ENCODE measurements at places on chromosomes 7 and 10.

- DNase-seq: no peak
These were observed 356 bp downstream of the ADCYAP1R1 start for GRCh38 chr7:31052487-31052840.

DNA sequence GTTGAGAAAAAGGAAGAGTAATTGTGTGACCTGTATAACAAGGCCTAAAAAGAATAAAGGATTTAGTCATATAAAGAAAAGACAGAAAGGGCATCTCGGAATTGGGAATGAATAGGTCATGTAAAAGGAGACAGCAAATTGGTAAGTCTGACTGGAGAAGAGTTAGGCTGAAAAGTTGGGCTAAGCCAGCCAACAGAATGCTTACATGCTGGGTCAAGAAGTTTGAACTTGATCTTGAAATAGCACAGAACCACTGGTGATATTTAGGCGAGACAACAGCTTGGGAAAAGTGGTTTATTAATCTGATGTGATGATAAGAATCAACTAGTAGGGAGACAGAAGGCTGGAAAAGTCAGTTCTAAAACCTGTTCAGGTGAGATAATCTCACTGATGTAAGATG, 4.8 kb downstream of the IDE start:
- no peak for DNase-seq

GRCh38 chr10:119341459-119342301, 134.3 kb downstream of the GRK5 start:
- peak; percentile 25 for DNase-seq

- no peak for DNase-seq
These were observed 211.1 kb upstream of the IGFBP3 start for GRCh38 chr7:46131916-46132795.

DNA sequence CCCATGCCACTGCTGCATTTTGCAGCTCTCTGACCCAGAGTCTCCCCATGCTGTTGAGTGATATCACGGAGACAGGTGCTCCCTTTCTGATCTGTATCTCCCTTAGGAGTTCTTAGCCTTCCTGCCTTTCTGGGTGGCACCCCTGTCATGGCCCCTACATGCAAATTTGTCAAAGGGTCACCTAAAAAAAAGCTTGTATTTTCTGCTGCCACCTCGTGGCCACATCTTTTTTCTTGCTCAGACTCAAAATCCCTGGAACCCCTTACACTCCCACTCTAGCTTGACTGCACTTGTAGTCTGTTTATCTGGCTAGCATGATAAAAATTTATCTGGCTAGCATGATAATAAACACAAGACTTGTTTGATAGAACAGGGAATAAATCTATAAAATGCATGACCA, 809.1 kb downstream of the SORCS1 start:
- no peak for DNase-seq

GRCh38 chr10:509361-510102, 179.9 kb downstream of the DIP2C start:
- no peak for DNase-seq

- DNase-seq: no peak
These were observed 107.0 kb upstream of the PARD3 start for GRCh38 chr10:34922138-34922537.

- DNase-seq: no peak
These were observed 95.5 kb upstream of the MGMT start for GRCh38 chr10:129371541-129371940.

- no peak for DNase-seq
These were observed 1080.9 kb upstream of the C7orf33 start for GRCh38 chr7:147509541-147510200.

DNA sequence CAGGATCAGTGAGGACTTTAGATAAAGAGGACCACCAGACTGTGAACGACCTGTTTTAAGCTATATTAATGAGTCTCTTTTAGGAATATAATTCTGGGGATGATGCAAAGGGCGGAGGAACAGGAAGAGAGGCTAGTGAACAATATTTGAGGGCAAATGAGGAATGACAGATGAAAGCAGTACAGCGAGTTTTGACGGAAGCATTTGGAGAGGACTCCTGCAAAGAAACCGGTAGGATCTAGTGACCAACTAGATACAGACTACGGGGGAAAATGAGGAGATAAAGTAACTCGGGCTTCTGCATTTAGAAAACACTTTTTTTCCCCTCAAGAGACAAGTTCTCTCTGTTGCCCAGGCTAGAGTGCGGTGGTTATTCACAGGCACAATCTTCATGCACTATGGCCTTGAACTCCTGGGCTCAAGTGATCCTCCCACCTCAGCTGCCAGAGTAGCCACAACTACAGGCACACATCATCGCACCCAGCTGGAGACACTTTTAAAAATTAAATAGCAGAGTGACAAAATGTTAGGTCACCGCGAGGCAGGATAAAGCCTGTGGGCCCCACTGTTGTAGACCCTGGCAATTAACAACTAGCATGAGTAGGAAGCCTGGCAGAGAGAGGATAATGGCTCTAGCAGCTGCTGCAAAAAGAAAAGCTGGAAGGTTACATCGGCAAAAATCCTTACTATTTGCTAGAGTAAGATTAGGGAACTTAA, 143.2 kb downstream of the SRPK2 start:
- no peak for DNase-seq

- no peak for DNase-seq
These were observed 4.0 kb upstream of the ARMS2 start for GRCh38 chr10:122450353-122450990.

DNA sequence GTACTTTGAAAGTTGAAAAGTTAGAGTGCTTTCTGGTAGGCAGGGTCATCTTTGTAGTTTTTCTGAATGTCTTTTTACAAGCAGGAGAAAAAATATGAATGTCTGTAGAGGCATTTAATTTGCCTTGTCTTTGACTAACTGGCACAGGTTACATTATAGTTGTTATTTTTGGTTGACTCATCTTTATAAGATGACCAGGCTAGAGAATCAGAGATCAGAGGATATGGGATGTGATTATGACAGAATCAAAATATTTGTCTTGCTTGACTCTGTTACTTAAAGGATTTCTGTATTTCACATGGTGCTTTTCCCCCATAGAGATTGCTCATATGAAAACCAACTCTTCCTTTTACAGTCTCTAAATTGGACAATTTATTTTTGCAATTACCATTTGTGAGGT, 2.4 kb downstream of the ZMYND11 start:
- peak; percentile 45 for DNase-seq

DNA sequence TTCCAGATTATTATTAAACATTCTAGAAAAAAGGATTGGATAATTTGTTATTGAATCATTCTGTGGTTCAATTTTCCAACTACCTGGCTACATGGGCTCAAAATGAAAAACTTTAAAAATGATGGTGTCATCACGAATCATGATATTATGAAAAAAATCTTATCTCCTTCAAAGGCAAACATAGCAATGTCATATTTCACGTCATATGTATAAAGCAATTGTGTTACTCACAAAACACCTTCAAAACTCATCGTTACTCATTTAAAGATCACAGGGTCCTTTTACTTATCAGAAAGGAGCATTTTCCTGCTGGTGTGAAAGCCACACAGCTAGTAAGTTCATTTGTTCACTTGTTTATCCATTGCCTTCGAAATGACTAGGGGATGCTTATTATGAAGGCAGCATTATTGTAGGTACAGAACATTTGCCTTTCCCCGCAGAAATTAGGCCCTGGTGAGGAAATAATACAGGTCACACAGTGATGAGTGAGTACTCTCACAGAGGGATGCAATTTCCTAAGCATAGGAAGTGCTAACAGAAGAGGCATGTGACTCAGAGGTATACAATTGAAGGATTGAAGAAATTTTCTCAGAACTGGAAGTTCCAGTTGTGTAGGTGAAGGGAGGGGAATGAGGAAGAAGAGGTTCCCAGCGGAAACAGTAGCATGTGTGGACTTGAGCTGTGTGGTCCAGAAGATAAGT, 478.7 kb downstream of the INHBA start:
- peak; percentile 17 for DNase-seq

DNA sequence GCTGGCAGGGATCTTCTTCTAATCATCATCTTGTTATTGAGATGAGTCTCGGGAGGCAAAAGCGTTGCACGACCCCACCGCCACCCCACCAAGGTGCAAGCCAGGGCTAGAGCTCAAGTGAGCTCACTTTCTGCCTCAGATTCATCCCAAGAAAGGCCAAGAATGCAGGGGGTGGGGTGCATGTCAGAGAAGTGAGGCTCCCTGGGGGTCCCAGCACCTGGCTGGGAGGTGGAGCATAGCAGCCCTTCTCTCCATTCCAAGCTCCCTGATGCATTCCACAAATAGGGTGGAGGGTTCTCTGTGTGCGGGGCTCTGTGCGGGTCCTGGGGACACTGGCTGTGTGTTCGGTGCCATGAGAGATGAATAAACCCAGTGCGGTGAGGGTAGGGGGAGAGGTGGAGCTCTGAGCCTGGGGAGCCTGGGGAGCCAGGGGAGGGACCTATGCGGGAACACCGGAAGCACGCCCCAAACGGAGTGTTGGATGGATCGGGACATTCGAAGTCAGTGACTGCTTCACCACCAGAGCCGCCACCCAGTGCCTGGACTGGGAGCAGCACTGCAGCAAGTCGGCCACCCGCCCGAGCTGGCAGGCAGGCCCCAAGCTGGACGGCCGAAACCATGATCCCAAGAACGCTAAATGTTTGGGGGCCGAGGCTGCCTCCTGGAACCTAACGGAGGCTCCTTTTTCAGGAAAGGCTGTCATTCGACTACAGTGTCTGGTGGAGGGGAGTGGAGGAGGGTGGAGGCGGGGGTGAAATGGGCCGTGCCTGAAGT, 17.9 kb upstream of the HMX3 start:
- no peak for DNase-seq

- DNase-seq: no peak
These were observed 30.7 kb downstream of the FGFR2 start for GRCh38 chr10:121567569-121567968.

DNA sequence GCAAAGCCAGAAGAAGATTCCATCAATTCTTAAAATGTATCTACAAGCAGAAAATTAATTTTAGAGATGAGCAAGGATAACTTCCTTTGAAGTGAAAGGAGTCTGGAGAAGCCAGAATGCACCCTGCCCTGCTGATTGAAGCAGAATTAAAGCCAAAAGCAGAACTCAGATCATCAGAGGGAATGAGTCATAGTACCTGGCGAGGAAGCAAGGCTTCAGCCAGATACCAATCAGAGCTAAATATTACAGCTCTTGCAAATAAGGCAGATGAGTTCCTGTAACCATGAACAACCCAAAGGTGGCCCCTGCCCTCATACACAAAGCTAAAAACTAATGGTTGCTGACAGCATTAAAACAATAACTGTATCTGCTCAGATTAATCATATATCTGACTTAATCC, 10.4 kb downstream of the HTR7 start:
- DNase-seq: peak; percentile 53

DNA sequence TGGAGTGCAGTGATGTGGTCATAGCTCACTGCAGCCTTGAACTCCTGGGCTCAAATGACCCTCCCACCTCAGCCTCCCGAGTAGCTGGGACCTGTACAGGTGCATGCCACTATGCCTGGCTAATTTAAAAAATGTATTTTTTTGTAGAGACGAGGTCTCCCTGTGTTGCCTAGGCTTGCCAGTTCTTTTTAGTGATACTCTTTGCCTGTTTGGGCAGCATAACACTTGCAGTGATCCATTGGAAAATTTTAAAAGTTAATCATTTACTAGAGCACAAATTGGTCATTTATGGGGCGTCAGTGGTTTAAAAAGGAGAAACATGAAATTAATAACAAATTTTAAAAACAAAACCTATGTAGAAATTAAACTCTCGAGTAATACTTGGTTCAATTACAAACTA, 78.3 kb downstream of the DYNC2I1 start:
- DNase-seq: no peak

DNA sequence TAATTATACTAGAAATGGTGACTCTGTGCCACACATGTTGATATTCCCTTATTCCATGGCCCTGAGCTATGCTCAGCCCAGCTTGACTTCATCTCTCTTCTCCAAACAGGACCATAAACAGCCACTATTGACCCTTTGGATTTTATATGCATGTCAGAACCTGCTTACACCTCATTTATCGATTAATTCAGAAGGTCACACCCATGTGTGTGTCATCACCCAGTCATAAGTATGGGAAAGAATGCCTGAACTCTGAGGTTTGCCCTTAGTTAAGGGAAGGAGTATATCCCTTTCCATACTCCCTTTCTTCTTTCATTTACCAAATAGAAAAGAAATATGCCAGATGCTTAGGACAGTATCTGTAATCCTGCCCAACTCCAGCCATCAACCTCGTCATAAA, 602.3 kb downstream of the SORCS3 start:
- DNase-seq: no peak

DNA sequence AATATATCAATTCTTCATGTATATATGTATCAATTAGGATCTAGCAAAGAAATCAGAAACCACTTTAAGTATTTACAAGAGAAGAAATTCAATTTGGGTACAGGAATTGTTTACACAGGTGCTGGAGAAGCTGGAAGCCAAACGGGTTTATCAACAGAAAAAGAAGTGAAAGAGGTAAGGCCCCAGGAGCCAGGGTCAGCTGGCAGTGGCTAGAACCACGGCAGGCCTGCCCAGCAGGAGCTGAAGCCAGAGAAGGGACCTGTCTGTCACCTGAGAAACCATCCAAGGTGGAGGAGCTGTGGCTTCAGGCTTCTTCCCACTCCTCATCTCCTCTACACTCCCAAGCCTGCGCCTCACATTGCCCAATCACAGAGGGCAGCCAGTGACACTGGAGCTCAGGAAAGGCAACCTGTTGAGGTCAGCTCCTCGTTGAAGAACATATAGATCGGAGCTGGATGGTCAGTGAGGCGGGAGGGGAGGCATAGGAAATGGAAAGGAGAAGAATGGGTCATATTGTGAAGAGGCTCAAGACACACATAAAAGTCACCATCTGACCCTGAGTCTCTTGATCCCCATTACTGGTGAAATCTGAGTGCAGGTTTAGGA, 182.6 kb downstream of the REEP3 start:
- no peak for DNase-seq

GRCh38 chr10:99610221-99610620, 10.0 kb downstream of the SLC25A28 start:
- DNase-seq: no peak

- DNase-seq: no peak
These were observed 441.8 kb upstream of the MKI67 start for GRCh38 chr10:128568041-128568440.

GRCh38 chr7:39069896-39070881, 92.5 kb downstream of the POU6F2 start:
- DNase-seq: no peak

GRCh38 chr7:87000344-87000743, 59.1 kb downstream of the ELAPOR2 start:
- peak; percentile 8 for DNase-seq

- DNase-seq: peak; percentile 14
These were observed 483.6 kb downstream of the INHBA start for GRCh38 chr7:41219276-41219675.

DNA sequence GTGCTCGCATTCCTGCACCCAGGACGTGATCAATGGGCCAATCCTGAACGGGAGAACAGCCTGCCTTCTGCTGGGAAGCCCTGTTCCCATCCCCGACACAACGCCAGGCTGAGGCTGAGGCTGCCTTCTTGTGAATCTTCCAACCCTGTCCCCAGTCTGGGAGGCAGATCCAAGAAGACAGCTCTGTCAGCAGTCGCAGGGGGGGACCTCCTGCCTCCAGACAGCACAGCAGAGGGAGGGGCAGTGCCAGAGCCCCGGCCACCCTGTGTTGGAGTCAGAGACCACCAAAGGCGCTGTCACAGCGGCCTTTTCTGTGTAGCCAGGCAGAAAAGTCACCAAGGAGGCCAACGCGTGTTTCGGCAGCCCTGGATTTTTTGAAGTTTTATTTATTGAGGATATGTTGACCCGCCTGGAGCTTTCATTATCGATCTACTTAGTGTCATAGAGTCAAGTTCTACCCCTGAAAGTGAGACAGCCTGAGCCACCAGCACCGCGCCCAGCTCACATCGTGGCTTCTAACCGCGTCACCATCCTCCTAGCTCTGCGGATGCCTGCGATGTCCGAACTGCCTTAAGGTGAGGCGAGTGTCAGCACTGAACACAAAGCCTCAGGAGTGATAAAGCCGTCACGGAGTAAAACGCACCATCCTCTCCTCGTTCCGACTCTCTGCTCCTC, 86.1 kb downstream of the PTPRN2 start:
- no peak for DNase-seq

Data from fibroblast of gingiva (primary cell).